ENCODE measurements at places on chromosomes 2 and 18.

GRCh38 chr2:101375653-101376052 is 11.7 kb downstream of the CREG2 start:
- DNase-seq: no peak

DNA sequence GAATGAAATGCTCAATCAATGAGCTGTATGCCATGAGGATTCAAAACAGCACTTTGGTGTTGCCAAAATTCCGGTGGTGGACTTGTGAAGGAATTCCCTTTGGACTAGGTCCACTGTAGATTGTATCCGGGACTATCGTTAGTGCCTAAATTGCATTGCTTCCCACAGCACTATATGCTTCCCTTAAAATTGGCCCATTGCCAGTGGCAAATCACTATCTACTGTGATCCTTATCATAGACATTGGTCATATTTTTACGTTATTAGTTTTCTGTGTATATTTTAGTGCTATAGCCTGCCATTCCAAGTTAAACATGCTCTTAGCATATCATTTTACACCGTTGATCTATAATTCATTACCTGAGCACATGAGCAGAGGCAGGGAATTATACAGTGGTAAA is 1.7 kb downstream of the PJVK start:
- no peak for DNase-seq

- DNase-seq: peak; percentile 71
Observed at GRCh38 chr2:21288299-21288698, 164.5 kb downstream of the TDRD15 start.

DNA sequence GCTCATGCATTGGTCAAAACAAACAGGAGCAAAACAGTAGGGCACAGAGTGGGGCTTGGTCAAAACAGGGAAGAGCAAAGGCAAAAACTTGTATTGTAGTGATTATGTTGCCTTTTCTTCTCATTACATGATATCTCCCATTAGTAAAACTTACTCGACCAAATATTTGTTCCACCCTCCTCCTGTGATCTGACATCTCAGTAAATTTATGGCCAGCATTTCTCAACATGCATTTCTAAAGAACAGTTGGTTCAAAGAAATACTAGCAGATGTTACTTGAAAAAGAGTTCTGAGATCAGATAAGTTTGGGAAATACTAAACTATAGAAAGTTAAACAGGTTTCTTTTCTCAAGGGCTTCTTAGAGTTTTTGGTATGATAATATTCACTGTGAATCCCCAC is 423.1 kb downstream of the FIGN start:
- no peak for DNase-seq

DNA sequence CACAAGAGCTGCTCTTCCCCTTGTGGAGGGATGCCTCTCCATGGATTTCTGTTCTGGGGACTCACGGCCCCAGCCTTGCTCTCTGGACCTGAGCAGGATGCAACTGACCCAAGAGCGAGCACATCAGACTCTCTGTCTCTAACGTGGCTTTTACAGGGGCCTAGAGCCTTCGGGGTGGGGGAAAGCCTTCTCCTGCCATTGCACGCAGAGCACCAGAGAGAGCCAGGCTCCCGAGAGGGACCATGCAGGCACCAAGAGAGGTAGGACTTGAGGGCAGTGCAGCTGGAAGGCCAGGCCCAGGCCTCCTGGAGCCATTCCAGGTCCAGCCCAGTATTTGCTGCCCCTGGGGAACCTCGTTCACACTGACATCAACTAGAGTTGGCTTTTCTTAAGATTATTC is 475.6 kb upstream of the MYT1L start:
- DNase-seq: no peak

DNA sequence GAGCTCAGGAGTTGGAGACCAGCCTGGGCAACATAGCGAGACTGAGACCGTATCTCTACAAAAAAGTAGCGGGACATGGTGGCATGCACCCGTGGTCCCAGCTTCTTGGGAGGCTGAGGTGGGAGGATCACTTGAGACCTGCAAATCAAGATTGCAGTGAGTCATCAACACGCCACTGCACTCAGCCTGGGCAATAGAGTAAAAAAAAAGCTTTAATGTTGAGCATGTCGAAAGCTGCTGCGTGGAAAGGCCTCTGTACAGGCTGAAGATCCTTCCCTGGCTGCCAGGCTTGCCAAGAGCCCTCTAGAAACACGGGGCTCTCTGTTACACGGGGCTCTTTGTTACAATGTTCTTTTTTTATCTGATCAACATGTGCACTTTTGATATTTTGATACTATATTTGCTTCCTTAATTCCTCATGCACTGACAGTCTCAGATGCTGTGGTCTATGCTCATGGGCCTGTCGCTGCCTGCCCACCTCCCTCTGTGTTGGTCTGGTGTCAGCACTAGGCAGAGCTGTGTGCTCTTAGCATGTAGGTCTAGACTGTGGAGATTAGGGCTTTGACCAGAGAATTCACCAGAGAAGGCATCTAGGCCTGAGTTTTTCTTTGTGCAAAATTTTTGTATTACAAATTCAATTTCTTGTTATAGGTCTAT is 18.7 kb downstream of the CLK1 start:
- no peak for DNase-seq

DNA sequence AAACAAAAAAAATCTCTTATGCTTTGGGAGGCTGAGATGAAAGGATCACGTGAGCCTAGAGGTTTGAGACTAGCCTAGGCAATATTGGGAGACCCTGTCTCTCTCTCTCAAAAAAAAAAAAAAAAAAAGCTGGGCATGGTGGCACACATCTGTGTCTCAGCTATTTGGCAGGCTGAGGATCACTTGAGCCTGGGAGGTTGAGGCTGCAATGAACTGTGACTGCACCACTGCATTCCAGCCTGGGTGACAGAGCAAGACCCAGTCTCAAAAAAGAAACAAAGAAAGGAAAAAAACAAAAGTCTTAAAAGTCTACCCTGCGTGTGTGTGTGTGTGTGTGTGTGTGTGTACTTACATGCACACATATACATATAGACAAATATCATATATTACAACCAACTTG is 25.3 kb upstream of the OR6B3 start:
- no peak for DNase-seq

DNA sequence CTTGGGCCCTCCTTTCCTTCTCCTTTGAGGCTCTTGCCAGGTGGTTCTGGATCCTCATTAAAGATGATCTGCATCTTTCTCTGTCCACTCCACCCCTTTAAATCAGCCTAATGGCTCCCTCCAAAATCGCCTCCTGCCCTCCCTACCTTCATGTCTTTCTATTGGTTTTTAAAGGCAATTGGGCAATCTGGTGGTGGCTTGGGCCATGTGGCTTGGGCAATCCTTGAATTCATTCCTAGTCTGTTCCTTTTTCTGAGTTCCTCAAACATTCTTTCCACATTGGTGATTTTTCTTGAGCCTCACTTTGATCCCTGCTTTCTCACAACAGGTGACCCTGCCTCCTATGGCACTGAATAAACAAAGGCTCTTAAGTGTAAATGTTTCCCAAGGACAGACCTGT is 266.2 kb upstream of the REV1 start:
- DNase-seq: no peak

GRCh38 chr2:160943414-160943813 is 216.8 kb upstream of the TANK start:
- DNase-seq: no peak

DNA sequence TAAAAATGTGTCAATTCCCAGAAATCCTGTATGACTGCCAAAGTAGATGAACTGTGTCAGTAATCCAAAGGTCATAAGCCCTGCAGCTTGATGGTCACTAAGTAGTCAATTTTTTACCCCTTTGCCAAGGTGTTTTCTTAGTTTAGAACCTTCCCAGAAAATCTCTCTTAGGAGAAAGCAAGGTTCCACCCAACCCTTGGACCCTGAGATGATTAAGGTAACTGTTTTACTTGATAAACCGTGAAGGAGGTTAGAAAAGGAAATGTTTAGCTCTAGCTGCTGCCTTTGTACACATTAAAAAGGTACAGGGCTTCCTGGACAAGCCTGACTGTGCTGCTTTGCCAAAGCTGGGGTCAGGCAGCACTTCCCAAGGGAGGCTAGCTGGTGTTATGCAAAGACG is 24.4 kb upstream of the LRP2 start:
- DNase-seq: no peak

DNA sequence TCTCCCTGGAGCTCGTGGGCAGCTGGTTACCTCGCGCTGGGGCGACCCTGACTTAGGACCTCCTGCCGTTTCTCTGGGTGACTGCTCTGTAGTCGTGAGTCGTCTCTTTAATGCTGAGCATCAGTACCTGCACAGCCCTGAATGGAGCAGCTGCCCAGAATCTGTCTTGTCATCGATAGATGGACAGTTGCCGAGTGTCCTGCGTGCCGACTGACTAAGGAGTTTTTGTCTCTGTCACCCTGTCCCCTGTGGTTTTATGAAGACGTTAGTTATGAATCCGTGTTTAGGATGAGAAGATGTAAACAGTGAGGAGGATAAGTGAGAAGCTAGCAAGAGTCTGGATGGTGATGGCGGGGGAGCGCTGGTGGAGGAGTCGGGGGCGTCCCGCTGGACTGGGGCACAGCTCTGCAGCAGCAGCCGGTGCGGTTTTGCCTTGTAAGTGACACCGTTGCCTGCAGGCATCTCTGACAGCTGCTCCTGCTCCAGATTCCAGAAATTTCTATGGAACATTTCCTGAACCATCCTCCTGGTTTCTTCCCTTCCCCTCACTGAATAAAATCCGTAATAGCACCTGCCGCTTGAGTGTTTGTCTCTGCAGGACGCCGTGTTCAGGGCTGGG is 13.3 kb downstream of the AGAP1 start:
- DNase-seq: no peak

- no peak for DNase-seq
Observed at GRCh38 chr2:234950730-234951663, 820 bp upstream of the SH3BP4 start.

- DNase-seq: no peak
Observed at GRCh38 chr2:69604026-69604678, 39.4 kb downstream of the AAK1 start.

DNA sequence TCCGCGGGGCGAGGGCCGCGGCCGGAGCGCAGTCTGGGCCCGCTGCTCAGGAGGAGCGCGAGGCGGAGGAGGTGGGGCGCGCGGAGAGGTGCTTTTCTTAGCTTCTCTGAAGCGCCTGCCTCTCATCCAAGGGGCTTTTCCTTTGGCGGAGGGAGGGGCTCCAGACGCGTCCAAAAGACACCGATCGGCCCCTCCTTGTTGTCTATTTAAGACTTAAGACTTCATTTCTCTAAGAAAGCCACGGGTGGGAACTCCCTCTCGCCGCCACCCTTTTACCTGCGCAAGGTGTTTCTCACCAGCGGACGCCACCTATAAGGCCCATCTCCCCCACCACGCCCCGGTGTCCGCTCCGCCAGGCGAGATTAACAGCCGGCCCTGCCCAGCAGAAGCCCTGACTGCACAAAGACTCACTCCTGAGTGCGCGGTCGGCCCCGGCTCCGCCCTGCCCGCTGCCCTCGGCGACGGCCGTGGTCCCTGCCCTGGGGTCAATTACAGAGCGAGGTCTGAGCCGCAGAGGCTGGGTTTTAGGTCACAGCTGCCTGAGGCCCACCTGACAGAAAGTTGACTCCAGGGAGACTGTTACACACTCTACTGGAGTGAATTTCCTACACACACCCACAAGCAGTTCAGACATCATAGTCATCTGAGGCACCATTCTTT is at the start of gene DSC2:
DSC2 (minus strand) TSS at position 397 of the 660 bp plus-strand sequence. CDS start 450 bp downstream, outside the sequence.
- peak; percentile 21 for DNase-seq

GRCh38 chr18:61261870-61262269 is 71.4 kb upstream of the CDH20 start:
- DNase-seq: no peak

DNA sequence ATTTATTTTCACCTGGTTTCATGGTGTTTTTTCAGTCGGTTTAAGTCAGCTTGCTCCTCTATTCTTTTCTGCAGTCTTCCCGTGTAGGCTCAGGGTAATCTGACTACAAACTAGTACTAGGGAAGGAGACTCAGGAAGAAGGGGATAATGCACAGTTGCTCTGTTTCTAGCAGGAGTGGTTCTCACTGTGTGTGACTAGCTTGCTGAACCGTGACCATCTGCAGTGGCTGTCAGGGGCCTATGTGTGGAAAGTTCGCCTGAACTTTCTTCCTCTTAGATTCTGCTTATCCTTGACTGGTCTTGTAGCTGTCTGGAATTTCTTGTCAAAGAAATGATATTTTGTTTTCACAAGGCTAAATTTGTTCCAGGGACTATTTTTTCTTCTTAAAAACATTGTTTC is 46.3 kb upstream of the AQP4 start:
- no peak for DNase-seq

DNA sequence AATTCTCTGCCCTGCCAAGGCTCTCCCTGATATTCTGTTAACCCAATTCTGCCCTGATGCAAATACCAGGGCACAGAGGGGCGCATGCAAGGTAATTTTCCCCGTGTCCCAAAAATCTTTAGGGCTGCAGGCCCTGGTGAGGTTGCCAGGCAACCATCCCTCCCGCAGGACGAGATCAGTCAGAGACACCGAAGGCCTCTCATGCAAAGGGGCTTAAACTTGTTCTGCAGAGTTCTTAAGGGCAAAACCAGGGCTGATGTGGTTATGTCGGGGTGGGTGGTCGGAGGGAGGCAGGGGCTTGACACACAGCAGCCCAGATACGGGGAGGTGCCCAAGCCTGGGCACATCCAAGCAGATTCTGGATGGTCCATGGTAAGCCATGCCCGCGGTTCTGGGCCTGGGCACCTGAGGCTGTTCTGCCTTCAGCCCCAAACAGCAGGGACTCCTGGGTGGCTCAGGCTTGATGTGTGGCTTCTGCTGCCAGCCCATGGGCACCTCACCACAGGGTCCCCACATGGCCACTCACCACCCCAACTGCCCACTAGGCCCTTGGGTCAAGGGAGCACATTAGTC is 27.2 kb downstream of the STEAP3 start:
- no peak for DNase-seq

- peak; percentile 9 for DNase-seq
Observed at GRCh38 chr2:156192468-156192867, 140.1 kb downstream of the NR4A2 start.

DNA sequence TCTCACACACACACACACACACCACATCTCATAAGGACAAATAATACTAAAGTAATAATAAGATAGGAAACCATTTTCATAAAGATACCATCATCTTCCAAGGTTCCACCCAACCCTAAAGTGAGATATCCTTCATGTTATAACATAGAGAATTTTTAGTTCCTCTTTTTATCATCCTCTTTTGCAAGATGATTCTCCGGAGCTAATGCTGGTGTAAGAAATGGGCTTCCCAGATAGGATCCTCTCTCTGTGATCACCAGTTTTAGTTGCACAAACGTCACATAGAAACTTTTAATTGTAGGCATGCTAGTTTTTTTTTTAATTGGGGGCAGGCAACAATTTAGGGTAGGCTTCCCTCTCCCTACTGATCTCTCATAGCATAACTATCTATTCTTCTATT is 49.6 kb downstream of the ARHGAP25 start:
- DNase-seq: no peak

GRCh38 chr2:127261804-127262406 is 32.0 kb downstream of the ERCC3 start:
- no peak for DNase-seq

GRCh38 chr18:12880541-12880910 is 3.5 kb downstream of the PTPN2 start:
- no peak for DNase-seq

All from HAP-1 (cell line).